Fibroblast of upper back skin (primary cell): ENCODE measurements at places on chromosomes 5 and 9.

DNA sequence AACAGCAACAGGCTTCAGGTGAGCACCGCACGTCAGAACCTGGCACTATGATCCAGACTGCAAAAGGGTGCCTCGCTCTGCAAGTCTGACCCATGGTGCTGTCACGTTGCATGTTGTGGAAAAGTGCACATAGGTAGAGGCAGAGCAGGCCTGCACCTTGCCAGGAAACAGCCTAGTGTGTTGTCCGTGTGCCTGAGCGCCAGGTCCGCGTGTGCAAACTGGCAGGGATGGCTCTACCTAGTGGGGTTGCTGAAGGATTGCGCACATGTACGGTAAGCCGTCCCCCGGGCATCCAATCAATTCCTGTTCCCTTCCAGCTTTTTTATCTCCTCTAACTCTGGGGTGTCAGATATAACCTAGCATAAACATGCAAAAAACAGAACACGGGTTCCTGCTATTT, 219.5 kb downstream of the NXNL2 start:
- DNase-seq: no peak

GRCh38 chr5:159602434-159602833, 272.1 kb upstream of the IL12B start:
- DNase-seq: no peak

DNA sequence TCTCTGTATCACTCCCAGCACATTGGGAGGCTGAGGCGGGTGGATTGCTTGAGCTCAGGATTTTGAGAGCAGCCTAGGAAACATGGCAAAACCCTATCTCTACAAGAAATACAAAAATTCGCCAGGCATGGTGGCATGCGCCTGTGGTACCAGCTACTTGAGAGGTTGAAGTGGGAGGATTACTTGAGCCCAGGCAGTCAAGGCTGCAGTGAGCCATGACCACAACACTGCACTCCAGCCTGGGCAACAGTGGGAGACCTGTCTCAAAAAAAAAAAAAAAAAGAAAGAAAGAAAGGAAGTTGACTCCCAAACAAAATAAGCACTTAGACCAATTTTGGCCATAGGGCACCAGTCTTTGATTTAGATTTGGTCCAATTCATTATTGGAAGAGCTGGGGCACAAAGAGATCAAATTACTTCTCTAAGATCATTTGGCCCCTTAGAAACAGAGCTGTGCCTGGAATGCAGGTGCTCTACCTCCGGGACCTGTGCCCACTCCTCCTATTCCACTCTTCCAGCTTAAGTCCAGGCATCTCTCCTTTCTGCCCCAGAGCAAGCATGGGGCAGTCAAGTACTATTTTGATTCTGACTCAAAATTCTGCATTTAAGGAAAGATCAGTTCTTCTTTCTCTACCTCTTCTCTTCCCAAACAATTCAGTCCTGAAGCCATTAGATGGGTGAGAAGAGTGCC, 59.0 kb downstream of the ALDH7A1 start:
- no peak for DNase-seq

DNA sequence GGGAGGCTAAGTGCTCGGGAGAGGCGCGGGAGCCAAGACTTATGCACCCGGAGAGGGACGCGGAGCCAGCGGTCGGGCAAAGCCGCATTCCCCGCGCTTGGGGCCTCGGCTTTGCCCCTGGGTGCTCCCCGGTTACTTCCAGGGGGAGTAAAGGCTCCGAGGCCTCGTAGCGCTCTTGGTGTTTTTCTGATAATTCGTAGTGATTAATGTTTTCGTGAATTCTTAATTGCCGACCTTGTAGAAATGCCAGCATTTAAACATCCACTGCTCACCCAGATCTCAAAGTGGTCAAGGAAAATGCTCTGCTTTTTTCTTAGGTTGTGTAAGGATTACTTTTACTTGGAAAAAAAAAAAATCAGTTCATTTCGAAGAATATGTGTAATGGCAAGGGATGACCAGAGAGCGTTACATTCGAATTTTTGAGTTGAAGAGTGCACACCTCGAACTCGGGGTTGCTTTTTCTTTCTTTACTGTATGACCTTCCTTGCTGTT, 654 bp upstream of the TUT7 start:
- DNase-seq: peak; percentile 17

DNA sequence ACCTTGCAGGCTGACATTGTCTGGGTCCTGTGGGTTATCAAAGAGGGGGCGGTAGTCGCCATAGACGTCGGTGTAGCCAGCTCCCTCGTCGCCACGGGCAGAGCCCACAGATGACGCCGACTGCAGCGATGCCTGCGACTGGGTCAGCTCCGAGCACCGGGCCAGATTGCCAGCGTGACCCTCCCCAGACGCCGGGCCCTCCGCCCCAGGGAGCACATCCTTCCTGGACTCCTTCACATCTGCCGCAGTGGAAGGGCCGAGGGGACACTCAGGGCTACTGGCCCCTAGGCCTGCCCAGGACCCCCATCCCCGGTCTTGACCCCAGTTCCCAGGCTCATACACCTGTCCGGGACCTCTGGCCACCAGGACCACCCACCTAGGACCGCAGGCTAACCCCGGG, 13.9 kb downstream of the ABCA2 start:
- no peak for DNase-seq

- no peak for DNase-seq
Observed at GRCh38 chr9:85639675-85640186, 102.0 kb downstream of the AGTPBP1 start.

- no peak for DNase-seq
Observed at GRCh38 chr5:44454002-44454401, 64.8 kb upstream of the FGF10 start.
